ENCODE measurements at places on chromosomes 6 and 20.

DNA sequence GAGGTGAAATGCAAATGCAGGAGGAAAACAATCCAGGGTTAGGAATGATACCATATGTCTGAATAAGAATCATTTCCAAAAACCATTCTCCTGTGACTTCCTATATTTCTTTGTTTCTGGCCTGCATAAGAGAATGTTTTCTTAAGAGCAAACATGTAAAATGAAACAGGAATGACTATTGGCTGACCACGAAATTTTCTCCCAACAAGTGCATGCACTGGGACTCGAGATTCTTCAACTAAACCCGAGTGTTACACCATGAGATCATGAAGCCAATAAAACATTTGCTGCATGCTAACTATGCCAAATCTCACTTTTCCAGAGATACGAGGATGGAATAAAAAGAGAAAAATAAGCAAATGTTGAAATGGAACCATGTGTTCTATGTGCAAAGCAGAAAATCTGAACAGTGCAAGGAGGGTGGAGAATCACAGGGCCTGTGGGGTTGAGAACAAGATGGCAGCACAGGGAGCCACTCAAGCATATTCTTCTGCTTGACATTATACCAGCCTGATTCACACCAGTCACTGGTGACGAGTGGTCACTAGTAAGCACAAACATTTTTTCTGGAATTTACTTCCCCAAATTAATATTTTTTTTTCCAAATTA lies 212.2 kb upstream of the FOXA2 start:
- no peak for DNase-seq

- no peak for DNase-seq
These were observed 15.0 kb downstream of the PBOV1 start for GRCh38 chr6:138203315-138203714.

DNA sequence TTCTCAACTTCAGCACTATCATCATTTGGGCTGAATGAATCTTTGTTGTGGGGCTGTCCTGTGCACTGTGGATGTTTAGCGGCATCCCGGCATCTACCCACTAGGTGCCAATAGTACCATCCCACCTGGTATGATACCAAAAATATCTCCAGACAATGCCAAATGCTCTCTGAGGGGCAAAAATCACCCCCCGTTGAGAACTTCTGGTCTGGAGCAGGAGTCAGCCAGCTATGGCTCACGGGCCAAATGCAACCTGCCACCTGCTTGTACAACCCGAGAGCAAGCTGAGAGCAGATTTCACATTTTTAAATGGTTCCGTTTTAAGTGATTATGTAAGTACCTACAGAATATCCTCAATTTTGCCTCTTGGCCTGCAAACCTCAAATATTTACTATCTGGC lies 26.8 kb downstream of the KCNB1 start:
- DNase-seq: no peak

DNA sequence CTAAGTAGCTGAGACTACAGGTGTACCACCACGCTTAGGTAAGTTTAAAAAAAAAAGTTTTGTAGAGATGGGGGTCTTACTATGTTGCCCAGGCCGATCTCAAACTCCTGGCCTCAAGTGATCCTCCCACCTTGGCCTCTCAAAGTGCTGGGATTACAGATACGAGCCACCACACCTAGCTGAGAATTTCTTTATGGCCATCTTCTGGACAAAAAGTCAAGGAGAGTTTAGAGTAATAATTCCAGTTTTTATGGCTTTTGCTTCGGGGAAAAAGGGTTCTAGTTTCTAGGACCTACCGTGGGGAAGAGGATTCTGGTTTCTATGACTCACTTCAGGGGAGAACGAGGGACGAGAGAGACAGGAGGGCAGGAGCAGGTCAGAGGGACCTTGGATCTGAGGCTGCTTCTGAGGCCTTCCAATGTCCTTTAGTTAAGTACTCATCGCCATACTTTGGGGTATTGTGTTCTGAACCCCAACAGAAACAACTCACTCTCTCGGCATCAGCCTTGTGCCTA lies 69.3 kb upstream of the IER3 start:
- no peak for DNase-seq

DNA sequence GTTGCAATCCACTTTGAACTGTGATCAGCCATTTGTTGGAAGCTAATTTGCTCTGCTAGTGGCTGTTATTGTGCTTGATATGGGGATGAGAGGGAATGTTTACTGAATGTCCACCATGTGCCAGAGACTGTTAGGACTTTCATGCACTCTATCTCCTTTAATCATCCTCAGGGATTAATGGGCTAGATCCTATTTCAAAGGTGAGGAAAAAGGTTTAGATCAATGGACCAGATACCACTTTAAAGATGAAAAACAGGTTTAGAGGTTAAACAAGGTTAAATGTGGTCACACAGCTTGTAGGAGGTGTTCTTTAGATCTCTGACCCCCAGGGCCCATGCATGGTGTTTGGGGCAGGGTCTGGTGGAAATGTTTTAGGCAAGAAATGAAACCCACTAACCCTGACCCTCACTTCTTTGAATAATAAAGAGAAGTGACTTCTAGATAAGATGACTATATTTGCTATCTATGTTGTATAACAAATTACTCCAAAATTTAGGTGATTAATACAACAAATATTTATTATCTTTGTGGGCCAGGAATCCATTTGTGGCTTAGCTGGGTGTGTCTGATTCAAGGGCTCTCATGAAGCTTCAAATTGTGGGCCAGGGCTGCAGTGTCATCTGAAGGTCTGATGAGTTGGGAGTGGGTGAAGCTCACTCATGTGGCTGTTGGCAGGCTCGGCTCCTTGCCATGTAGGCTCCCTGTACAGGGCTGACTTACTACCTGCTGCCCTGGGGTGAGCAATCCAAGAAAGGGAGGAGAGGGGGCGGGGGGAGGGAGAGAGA lies 127.8 kb upstream of the FOXA2 start:
- DNase-seq: no peak

GRCh38 chr6:128400875-128401274 lies 119.5 kb downstream of the PTPRK start:
- DNase-seq: no peak

GRCh38 chr6:17482711-17483110 lies 89.3 kb downstream of the CAP2 start:
- no peak for DNase-seq

- no peak for DNase-seq
These were observed 20.3 kb downstream of the DAAM2 start for GRCh38 chr6:39812496-39812852.

GRCh38 chr6:41446907-41447545 lies 99.2 kb upstream of the FOXP4 start:
- no peak for DNase-seq

- no peak for DNase-seq
These were observed 20.0 kb downstream of the FAM110A start for GRCh38 chr20:853406-853996.

DNA sequence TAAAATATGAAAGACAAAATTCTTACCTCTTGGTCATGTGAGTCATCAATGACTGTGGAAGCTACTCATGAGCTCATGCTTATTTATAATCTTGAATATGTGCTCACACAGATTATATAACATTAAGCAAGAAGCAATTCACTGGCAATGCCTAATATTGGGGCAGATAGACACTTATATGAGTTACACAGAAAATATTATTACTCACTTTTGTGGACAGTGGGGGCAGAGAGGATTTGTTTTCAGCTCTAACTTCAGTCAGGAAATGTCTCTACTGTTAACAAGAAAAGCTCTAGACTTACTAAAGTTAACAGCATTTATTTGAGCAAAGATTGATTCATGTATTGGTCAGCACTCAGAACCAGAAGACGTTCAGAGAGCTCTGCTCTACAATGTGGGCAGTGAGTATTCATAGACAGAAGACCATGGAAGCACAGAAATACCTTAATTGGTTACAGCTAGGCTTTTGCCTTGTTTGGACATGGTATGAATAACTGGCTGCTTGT lies 85.8 kb upstream of the AHI1 start:
- DNase-seq: no peak

GRCh38 chr6:138219901-138220300 lies 1.6 kb upstream of the PBOV1 start:
- DNase-seq: no peak

- DNase-seq: no peak
These were observed 11.3 kb upstream of the CYP24A1 start for GRCh38 chr20:54184904-54185626.

Data from D721Med (cell line).